Heart left ventricle (tissue), 16 donors: ENCODE measurements at places on chromosomes 6 and 20.

GRCh38 chr6:16419636-16420336, 181.4 kb downstream of the GMPR start:
- no peak for DNase-seq

DNA sequence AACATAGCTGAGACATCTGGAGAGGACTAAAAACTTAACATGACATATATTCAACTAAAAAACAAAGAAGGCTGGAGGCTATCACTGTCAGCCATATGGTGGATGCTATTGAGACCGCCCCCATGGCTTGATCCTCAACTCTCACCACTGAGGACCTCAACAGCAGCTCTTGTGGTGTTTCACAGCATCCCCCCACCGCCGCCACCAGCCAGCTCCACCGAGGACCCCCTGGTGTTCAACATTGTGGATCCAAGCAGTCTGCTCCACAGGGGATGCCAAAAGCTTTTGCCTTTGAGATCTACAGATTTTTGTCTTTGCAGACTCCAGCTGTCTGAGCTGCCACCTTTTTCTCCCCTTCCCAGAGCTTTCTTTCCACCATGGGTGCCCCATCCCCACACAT, 64.6 kb downstream of the NUS1 start:
- no peak for DNase-seq

DNA sequence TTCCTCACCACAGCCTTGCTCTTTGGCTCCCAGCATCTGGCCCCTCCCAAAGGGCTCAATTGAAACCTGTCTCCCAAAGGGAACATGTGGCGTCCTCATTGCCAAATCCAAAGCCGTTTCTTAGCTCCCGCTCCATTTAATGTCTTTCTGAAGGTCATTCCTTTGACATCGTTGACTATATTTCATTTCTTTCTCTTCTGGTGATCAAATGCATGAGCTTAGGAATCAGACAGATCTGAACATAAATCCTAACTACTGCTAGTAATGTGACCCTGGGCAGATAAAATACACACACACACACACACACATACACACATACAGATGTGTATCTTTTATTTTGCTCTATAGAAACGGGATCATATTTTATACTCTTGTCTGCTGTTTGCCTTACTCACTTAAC, 964.7 kb upstream of the FLRT3 start:
- DNase-seq = no peak

DNA sequence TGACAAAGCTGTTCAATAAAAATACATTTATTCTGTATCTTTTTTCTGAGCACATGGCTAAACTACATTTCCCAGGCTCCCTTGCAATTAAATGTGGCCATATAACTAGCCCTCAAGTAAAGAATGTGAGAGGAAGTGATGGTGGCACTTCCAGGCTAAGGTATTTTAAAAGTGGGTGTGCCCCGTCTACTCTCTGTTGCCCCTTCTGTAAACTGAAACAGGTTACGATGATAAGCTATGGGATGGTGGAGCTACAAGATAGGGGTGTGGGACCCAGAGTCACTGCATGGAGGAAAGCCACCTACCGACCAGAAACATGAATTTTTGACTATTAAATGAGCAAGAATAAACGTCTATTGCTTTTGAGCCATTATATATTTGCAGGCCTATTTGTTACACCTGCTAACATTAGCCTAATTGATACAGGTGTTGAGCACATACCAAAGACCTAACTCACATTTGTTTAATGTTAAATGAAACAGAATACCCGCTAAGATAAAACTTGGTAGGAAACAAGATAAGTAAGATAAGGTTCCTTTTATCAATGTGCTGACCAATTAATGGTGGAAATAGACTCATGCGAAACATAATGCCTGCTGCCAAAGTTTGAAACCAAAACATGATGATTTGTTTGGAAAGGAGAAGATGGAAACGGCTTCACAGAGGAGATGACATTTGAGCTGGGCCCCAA, 3.1 kb downstream of the FYN start:
- DNase-seq = no peak

DNA sequence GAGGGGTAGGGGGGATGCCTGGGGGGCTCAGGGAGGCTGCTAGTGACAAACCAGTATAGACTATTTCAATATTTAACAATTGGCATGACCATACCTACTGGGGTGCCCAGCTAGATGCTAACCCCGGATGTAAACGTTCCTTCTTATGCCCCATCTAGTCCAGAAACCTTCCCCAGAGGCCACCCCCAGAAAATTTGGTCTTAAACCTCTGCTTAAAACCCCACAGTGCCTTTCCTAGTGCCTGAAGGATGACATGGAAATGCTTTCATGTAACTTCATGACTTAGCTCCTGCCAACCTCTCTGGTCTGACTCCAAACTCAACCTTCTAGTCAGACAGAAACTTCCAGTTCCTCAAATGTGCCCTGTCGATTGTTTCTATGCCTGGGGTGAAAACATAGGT, 52.0 kb downstream of the JPH2 start:
- DNase-seq = no peak

DNA sequence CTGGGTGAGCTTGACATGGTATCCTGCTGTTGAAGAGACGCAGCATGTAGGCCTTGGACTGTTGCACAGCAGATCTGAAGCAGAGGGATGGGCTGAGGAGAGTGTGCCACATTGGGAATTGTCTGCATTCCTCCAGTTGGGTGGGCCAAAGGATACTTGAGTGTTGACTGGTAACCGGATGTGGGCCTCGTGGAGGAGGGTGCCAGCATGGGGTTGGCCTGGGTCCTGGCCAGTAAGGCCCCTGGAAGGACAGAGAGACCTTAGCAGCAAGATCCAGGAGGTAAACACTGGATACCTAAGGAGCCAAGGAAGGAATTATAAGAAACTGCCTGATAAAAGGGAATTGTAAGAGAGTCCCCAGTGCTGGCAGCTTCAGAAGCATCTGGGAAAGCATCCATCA, 76.9 kb downstream of the FIG4 start:
- DNase-seq = no peak

DNA sequence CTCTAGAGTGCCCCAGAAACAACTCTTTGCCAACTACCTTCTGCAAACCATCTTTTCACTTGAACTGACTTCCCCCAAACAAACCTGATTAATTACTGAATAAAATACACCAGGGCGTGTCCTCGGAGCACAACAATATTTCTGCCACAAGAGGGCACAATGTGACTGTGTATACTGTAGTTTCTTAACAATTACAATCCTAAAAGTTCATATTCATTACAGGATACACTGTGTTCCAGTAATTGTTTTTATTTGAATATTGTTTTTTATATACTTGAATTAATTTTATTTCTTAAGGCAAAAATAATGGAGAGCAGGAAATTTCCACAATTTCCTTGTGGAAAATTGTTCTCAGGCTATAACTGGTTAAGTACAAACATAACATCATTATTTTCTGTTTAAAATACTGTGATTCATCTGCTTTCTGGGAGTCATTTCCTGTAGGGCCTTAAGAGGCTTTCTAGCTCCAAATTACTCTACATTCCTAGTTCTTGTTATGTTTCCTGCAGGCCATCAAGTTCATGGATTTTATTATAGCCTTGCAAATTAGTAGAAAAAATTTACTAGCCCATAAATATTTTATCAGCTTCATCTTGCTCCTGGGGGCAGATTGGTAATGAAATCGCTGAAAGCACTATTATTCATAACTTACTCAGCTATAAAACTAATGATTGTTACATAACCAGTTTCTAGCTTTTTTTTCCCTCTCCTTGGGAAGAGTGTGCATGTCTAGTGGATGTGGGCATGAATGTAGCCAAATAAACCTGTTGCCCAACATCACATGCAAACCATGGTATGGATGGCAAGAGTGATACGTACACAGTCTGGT, 51.9 kb upstream of the SLC22A16 start:
- DNase-seq = no peak

- no peak for DNase-seq
Measured at GRCh38 chr6:54981647-54982046, 135.1 kb downstream of the FAM83B start.

DNA sequence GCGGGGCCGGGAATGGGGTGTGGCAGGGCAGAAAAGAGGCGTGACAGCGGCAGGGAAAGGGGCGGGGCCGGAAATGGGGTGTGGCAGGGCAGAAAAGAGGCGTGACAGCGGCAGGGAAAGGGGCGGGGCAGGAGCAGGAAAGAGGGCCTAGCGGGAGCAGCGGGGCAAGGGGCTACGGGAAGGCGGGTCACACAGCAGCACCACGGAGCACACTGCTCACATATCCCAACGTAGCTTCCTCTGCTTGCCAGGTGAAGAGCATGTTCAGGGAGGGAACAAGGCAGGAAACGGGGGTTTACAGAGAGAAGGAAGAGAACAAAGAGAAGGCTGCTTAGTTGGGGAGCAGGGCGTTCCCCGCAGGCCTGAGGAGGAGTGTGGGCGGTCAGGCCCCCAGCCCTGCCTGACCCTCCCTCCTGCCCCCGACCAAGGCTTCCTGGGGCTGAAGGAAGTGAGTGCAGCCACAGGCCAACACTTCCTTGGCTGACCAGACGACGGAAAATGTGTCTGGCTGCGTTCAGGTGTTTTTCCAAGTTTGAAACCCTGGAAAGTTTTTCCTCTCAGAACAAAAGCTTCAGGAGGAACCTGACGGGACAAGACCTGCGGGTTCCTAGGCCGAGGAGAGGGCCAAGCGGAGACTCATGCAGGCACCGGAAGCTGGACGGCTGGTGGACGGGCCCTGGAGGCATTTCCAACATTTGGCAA, 13.8 kb downstream of the UCKL1 start:
- peak; percentile 50 for DNase-seq

- no peak for DNase-seq
Measured at GRCh38 chr6:149508485-149508884, 23.7 kb upstream of the ZC3H12D start.

DNA sequence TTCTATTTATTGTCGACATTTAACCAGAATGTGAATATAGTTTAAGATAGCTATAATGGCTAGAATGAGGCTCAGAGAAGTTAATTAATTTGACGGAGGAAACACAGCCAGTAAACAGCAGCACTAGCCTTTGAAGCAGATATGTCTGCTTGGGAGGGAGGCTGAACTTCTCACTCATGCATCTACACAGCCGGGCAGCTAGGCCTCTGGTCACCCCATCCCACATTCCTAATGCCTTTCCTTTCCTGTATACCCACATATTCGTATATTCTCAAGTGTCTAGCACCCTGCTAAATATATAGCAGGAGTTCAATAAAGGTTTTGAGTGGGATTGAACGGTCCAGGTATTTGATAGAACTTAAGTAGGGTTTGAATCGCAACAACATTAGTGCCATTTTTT, 230.4 kb upstream of the PDE10A start:
- no peak for DNase-seq

DNA sequence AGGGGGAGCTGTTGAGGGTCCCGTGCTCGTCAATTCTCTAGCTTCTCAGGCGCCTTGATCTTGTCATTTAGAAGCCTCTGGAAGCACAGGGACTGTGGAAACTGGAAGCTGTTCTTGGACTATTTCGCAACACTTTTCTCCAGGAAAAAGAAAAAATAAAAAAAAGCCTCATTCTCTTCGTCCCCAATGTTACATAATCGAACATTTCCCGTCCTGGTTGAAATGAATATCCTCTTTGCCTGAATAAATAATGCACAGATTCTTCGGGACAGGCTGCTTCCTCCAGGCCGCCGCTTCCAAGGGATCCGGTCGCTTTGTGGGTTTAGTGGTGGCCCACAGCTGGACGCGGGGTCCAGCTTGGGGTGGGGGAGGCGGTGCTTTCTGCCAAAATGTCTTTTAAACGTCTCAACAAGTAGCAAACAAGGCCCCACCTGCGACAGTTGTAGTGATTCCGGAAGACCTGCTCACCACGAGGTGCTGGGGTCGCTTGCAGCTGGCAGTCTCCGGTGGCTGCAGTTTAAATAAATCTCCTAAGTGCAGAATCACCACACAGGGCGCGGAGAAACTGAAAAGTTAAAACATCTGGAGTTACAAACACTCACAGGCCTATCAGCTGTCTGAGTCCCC, 125.9 kb upstream of the ESR1 start:
- DNase-seq = no peak

- no peak for DNase-seq
Measured at GRCh38 chr6:43919774-43920173, 149.8 kb downstream of the VEGFA start.
